Cortex of kidney (tissue), 1 donor: ENCODE measurements at places on chromosomes 3 and 15.

DNA sequence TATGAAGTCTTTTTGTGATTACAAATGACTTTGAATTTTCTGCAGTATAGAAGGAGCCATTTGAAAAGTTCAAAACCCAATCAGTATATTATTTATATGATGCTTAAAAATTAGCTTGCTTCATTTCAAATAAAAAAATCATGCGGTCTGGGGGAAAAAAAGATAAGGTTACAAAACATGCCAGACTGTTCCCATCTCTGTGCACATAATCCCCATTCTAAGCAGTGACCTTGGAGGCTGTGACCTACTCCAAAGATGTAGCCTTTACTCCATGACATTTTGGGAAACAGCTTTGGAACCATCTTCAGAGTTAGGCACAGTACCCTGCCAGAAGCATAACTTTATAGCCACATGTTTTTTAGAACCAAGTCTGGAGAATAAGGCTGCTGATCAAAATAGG lies 447.7 kb upstream of the WNT5A start:
- no peak for DNase-seq

DNA sequence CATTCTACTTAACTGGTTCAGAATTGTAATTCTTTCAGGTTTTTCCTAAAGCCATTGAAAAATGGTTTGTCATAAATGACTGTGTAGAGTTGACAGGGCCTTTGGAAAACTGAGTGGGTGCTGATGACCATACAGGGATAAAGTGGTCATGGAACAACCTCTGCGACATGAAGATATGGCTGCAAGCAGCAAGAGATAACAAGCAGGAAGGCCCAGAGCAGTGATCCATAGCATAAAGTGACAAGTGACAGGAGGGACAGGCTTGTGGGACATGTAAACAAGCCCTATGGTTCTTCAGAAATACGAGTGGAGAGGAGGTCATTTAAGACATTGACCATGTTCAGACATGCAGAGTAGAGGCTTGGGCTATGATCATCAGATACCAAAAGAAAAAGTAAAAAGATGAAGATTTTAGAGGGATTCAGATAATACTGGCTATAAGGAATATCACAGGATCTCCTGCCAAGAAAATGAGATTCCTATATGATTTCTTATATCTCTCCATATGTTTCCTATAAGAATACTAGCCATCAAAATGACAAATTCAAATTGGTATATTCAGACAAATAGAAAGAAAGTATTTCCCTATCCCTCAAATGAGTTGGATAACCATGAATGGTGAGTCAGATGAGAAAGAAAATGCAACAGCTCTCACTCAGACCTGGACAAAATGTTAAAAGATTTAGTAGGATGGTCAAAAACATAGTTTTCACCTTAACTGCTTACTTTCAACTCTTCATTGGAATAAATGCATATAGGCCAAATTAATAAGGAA lies 827.6 kb upstream of the CFAP20DC start:
- DNase-seq, result no peak

GRCh38 chr3:88025001-88025552 lies 33.7 kb downstream of the CGGBP1 start:
- no peak for DNase-seq

DNA sequence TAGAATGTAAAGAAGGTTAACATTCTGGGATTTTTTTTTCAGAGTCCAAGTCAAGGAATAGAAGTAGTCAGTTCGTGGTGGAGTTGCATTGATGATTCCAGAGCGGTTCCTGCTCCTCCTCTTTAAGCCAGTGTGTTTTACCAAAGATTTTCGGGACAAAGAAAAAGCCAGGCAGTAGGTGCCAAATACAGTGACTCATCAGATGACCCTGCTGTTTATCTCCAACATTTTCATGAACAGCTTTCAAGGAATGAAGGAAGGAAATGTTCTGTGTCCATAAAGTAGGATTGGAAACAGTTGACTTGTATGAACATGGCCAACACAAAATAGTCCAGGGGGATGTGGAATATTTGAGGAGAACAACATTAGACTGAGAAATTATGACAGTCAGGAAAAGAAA lies 142.4 kb upstream of the TMC3 start:
- DNase-seq, result no peak

- no peak for DNase-seq
Observed at GRCh38 chr15:74263466-74263865, 27.3 kb downstream of the CCDC33 start.

DNA sequence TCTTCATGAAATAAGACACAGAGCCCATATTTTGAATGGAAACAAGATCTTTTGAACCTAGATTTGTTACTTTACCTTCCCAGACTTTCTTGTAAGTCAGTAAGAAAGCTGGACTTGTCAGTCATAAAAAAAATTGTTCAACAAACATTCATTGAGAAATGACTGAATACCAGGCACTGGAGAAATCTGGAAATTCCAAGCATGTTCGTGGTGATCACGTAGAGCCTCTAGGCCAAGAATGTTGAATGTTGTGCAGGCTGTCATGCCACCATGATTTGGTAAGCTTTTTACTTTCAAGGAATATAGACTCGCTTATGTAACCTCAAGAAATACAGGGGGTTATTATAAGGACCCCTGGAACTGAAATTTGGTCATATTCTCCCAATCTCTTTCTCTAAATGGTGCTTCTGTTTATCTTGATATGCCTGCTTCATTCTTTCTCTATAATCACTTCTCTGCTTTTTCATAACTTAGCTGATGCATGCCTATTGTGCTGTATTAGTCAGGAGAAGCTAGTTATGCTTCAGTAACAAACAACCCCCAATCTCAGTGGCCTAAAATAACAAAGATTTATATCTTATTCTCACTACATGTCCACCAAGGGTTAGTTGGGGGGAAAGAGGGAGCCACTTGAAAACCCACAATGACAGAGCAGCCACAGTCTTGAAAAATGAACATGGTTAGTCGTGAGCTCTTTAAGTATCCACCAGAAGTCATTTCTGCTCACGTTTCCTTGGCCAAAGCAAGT lies 3.4 kb upstream of the TPM1 start:
- no peak for DNase-seq

- DNase-seq, result no peak
Observed at GRCh38 chr3:31728403-31728802, 195.7 kb downstream of the STT3B start.

DNA sequence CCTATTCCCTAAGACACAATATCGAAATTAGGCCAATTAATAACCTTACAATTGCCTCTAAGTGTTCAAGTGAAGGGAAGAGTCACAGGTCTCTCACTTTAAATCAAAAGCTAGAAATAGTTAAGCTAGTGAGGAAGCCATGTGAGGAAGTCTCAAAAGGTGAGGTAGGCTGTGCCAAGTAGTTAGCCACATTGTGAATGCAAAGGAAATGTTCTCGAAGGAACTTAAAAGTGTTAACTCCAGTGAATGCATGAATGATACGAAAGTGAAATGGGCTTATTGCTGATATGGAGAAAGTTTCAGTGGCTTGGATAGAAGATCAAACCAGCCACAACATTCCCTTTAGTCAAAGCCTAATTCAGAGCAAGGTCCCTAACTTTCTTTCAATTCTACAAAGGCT lies 59.1 kb downstream of the KLF13 start:
- DNase-seq, result no peak

GRCh38 chr3:101138817-101139216 lies 145.6 kb upstream of the ABI3BP start:
- no peak for DNase-seq

DNA sequence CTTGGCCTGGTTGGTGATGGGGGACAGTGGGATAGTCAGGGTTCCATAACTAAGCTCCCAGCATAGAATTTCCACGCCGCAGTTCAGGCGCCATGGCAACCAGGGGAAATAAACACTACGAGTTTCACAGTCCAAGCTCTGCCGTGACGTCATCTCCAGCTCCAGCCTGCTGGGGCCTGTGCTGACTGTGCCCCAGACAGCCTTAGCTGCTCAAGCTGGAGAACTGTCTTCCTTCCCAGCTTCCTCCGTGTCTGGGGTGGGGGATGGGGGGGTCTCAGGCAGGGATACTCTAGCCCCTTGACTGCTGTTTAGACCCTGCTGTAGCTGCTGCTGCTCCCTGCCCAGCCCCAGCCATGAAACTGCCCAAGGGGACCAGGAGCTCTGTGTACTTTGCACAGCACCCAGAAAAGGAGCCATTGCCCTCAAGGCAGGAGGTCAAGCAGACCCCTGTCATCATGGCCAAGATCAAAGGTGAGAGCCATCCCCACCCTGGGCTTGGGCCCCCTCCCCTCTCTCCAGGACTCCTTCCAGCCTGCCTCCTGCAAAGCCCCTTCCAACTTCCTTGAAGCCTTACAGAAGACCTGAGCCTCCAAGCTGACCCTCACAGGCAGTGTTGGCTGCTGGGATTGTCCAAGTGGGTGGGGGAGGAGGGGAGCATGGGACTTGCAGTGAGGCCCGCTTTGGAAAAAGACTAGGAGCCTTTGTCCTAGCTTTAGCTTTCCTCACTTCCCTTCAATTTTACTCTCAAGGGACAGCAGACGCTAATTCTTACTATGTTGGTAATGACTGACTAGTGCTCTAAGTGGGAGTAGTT lies 11.4 kb upstream of the CSPG4 start:
- no peak for DNase-seq

DNA sequence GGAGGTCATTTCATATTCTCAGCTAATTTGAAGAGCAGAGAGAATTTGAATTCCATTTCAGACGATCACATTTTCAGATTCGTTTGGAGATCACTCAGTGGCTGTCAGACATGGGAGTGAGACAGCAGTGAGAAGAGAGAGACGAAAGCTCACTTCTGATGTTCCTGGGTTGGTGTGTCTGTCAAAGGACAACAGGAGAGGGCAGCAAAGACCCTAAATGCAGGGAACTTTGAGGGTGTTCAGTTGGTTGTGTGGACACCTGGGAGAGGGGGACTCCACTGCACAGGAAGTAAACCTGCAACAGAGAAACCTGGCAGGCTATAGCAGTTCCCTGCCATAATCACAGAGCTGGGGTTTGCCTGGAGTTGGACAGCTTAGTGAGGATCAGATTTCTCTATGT lies 675.1 kb downstream of the SQOR start:
- DNase-seq, result no peak

GRCh38 chr3:110598847-110599490 lies 472.6 kb upstream of the NECTIN3 start:
- no peak for DNase-seq

GRCh38 chr15:86837294-86838061 lies 757.8 kb downstream of the AGBL1 start:
- no peak for DNase-seq

GRCh38 chr15:77738441-77739302 lies 106.0 kb upstream of the LINGO1 start:
- no peak for DNase-seq

GRCh38 chr3:150577855-150578254 lies 25.3 kb upstream of the SELENOT start:
- DNase-seq, result no peak

GRCh38 chr15:57505056-57505715 lies 86.5 kb upstream of the MYZAP start:
- no peak for DNase-seq

GRCh38 chr3:150141790-150142326 lies 171.2 kb upstream of the PFN2 start:
- no peak for DNase-seq

DNA sequence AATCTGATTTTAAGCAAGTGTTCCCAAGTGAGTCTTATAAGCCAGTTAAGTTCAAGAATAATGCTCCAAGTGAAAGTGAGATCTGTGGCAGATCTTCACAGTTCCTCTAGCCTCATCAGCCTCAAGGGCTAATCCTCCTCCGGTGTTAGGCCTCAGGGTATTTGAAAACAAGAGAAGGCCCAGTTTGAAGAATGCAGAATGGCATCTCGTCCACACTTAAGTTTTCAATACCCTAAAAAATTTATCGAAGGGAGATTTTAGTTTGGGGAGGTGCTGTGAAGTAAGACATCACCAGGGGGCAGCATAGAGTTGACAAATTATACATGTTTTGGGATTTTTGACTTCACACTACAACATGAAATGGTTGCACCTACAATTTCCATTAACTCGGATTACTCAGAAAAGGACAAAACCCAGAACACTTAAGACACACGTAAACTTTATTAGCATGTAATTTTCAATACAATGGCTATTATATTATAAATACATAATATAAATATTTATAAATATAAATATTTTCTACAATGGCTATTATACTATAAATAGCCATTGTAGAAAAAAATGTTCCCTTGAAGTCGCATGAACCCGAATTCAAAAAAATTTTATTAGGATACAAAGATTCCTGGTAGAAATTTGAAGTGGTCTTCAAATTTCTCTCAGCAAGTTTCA lies 2.3 kb upstream of the TMEM266 start:
- DNase-seq, result no peak

GRCh38 chr3:127729556-127730056 lies 56.9 kb downstream of the ABTB1 start:
- no peak for DNase-seq

GRCh38 chr3:56782906-56783305 lies 18.8 kb downstream of the ARHGEF3 start:
- no peak for DNase-seq

- no peak for DNase-seq
Observed at GRCh38 chr3:57184526-57184925, 15.3 kb downstream of the HESX1 start.

- DNase-seq, result no peak
Observed at GRCh38 chr3:30604093-30604492, 2.3 kb upstream of the TGFBR2 start.

DNA sequence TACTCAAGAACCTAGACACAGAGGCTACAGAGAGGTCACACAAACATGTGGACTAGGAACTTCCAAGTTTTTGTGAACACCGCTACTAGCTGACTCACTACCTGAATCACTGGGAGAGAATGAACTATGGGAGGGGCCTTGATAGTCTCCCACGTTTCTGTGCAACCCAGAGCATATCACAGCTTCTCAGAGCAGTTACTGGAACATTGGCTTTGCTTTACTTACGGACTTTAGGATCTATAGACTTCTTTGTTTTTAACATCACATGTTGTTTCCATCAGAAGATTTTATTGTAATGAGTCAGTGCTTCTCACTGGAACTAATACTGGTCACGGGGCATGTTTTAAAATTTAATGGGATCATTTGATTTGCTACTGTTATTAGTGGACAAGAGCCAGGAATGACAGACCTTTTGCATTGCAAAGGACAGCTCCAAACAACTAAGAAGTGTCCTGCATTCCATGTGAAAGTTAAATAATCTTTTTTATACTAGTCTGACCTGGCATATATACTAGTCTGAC lies 35.6 kb downstream of the RTP4 start:
- DNase-seq, result no peak

DNA sequence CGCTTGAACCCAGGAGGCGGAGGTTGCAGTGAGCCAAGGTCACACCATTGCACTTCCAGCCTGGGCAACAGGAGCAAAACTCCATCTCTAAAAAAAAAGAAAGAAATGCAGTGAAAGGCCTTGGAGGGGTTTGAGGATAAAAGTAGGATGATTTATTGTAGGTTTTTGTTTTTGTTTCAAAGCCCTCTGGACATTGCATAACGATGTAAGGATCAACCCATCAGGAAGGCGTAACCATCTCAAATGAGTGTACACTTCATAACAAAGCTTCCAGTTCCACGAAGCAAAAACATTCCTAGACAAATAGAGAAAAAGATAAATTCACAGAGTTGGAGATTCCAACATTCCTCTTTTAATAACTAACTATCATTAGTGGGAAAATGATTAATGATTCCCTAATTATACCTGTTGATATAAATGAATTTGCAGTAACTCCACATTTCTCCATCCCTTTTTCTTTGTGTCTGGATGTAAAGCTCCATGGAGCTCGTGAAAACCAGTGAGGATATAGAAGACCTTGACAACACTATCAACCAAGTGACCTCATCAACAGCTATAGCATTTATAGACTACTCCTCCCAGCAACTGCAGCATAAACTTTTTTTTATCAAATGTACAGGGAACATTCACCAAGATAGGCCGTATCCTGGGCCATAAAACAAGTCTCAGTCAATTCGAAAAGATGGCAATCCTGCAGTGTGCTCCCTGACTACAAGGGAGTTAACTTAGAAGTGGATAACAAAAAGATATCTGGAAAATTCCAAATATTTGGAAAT lies 48.7 kb upstream of the PPP4R2 start:
- DNase-seq, result no peak

GRCh38 chr3:97974996-97975395 lies 2.8 kb upstream of the RIOX2 start:
- no peak for DNase-seq
